Kasumi-1 (cell line): ENCODE measurements at places on chromosomes 3 and 15.

- DNase-seq, result peak; percentile 13
Measured at GRCh38 chr3:172982736-172983364, 158.2 kb downstream of the SPATA16 start.

GRCh38 chr15:78312536-78312935 lies 13.1 kb upstream of the SKIC8 start:
- no peak for DNase-seq

- DNase-seq, result no peak
Measured at GRCh38 chr15:88998980-88999713, 86.0 kb upstream of the MFGE8 start.

- DNase-seq, result no peak
Measured at GRCh38 chr15:50767332-50767861, 1.9 kb upstream of the SPPL2A start.

DNA sequence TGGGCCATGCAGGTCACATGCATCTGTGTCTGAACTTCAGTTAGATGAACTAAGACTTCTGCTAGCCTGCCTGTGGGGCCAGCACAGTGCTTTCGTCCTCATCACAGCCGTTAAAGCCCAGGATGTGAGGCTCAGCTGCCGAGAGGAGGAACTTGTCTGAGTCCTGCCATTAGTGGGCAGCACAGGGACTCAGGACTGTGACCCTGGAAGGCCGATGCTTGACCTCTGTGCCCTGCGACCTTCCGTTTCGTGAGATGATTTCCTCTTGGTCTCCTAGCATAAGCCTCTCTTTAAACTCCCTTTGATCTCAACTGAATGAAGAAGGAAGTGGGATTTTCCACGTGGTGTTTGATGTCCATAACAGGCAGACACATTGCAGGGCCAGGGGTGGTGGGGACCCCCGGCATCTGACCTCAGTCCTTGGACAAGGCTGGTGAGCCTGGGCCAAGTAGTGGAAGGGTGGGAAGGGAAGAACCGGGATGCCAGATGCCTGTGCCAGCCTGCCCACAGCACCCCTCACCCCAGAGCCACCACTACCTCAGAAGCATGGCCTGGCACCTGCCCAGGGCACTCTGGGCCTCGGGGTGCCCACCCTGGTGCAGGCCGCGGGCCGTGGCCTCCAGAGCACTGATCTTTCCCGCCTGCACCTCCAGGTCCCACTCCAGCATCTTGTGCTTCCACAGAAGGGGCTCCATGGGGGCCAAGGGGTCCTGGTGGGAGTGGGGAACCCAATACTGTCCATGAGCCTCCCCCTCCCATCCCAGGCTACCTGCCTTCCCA lies 21.6 kb downstream of the PLA2G4B start:
- DNase-seq, result no peak
